NB4 (cell line): ENCODE measurements at places on chromosomes 7 and 10.

GRCh38 chr7:40918701-40919271 is 784.0 kb downstream of the SUGCT start:
- no peak for DNase-seq

GRCh38 chr10:48632166-48632565 is 27.3 kb upstream of the ARHGAP22 start:
- no peak for DNase-seq

GRCh38 chr10:78565841-78566240 is 502.9 kb upstream of the ZMIZ1 start:
- no peak for DNase-seq

GRCh38 chr10:132687893-132688579 is 97.9 kb downstream of the NKX6-2 start:
- DNase-seq: no peak
